ENCODE measurements at places on chromosomes 12 and 14. TPM values are rescaled to one million over a fixed set of nuclear protein-coding genes. Genes with fewer than 3 reads are reported as not detected.

Gene AGAP2
- polyA plus RNA-seq: 1.5 TPM

Gene KRT74
- not detected for polyA plus RNA-seq

Gene CLEC4E
- polyA plus RNA-seq: not detected

Gene HOXC12
- polyA plus RNA-seq: not detected

Gene AP1G2
- polyA plus RNA-seq: 162 TPM

Gene PPP1R36
- polyA plus RNA-seq: 0.25 TPM

Gene TSPAN8
- not detected for polyA plus RNA-seq

Gene PALS1
- 6.7 TPM for polyA plus RNA-seq

GRCh38 chr12:50764286-50765094, 589 bp downstream of the ATF1 start:
- DNase-seq: peak; percentile 83

DNA sequence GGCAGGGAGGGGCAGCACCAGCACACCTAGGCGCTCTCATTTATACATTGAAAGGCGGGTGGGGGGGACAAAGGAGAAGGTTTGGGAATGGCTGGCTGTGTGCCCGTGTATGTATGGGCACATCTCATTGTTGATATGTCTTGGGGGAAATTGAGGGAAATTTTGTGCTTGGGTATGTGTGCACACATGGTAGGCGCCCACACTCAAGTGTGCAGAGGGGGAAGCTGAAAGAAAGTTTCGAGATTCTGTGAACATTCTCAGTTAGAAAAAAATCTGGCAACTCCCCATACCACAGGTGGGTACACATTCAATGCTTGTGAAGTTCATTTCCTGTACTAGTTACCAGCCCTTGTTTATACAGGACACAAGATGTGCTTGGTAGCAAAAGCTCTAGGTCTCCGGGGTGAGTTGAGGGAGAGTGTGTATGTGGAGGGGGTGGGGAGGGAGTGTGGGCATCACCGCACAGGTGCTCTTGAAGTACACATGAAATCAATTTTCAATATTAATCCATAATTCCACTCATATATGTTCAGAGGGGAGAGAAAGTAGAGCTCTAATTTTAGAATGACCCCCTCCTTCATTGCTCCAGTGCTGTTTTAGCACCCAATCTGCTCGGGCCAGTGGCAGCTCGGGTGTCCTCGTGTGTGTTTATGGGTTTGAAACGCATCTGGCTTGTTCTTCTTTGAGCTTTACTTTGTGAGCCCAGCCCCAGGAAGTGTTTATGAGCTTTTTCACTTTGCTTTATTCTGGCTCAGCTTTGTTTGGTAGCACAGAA, 286.0 kb downstream of the ZFP36L1 start:
- DNase-seq: no peak

DNA sequence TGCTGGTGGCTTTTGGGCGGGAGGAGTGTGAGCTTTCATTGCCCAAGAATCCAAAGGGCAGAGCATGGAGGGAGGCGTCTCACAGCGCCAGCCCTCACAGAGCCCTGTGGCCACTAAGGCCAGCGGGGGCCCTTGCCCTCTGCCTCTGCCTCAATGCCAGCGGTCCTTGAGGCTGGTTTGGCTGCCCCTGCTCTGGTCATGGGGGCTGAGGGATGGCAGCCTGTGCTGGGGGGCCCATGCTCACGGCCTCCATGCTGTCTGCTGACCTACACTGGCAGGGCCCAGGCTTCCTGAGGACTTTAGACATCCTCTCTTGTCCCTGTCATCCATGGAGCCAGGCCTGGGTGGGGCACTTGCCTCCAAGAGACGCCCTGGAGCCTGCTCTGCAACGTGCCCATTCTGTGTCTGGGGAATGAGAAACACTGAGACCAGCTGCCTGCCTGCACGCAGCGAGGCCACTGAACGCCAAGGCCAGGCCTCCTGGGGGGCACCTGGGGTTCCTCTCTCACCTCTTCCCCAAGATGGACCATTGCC, 143.4 kb downstream of the KIF26A start:
- DNase-seq: no peak

GRCh38 chr14:39369029-39369428, 63.2 kb downstream of the FBXO33 start:
- DNase-seq: no peak

DNA sequence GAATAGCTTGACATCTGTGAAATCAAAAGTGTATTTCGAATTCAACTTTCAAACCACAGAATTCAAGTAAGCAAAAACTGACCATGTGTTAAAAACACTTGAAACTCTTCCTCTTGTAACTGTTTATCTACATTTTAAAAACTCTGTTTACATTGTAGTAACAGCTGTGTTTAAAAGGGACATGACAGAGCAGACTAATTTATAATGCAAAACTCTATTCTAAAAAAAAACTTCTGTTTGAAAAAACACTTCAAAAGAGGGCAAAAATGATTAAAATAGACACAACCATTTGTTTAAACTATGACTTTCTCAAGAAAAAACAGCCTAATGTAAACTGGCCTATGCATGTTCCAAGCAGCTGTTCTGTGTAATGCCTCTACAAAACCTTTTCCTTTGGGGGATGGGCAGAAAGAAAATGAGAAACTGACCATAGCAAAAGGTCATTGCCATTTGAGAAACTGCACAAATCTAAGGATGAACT, 149.1 kb upstream of the HMGA2 start:
- DNase-seq: no peak

DNA sequence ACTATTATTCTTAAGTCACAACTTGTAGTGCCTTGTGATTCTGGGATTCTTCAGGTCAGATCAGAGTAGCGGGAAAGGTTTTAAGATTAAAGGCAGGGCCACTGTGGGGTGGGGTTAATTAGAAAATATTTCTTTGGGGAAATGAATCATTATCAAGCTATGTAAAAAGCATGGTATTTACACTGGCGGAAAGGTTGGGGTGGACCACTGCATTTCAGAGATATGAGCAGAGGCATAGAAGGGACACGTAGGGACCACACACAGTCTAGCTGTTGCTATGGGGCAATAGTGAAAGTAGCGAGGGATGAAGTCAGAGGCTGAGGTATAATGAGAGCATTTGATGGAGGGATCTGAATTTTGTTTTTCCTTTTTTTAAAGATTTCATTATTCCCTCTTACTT, 31.7 kb upstream of the KCNH3 start:
- no peak for DNase-seq

GRCh38 chr14:37598747-37599506, 3.5 kb downstream of the TTC6 start:
- no peak for DNase-seq

DNA sequence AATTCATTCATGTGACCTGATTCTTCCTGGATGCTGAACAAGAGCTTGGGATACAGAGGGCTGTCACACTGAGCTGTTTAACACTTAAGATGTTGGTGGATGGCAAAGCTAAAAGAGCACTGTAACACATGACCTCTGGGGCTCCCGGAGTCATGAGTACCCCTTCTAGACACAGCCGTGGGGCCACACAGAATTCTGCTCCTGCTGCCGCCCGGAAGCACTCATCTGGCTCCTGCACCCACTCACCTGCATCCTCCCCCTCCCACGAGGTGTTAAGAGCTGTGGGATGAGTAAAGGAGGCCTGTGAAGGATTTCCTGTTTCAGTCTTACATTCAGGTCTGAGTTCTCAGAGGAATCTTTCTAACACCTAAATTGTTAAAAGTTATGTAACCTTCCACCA, 78.0 kb upstream of the SSTR1 start:
- DNase-seq: no peak

DNA sequence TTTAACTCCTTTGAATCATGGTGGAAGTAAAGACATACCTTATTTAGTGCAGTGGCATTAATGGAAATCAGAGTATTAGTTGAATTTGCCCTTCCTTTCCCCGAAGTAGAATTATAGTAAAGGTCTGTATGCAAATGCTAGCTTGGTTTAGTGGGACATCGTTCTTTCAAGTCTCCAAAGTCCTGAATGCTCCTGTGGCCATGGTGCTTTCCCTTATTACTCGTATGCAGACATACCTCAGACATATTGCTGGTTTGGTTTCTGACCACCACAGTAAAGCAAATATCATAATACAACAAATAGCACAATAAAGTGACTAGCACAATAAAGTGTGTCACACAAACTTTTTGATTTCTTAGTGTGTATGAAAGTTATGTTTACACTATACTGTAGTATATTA, 52.3 kb downstream of the MNAT1 start:
- no peak for DNase-seq

GRCh38 chr12:52947738-52948423, 1.0 kb upstream of the KRT18 start:
- DNase-seq: peak; percentile 52

DNA sequence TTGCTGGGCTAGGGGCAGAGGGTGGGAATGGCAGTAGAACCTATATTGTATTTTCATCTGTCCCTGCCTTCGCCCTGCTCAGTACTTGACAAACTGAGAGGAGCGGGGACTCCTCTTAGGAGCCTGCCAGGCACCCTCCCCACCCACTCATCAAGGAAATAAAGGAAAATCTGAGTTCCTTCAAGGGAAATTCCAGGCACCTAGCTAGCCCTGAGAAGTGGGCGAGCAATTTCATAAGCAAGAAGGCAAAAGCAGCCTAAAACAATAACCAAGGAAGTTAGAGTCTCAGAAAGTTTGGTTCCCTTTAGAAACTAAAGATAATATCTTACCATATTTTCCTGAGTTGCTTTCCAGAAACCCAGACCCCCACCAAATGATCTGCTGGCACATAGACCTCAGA, 10.6 kb upstream of the PLEKHD1 start:
- DNase-seq: no peak

DNA sequence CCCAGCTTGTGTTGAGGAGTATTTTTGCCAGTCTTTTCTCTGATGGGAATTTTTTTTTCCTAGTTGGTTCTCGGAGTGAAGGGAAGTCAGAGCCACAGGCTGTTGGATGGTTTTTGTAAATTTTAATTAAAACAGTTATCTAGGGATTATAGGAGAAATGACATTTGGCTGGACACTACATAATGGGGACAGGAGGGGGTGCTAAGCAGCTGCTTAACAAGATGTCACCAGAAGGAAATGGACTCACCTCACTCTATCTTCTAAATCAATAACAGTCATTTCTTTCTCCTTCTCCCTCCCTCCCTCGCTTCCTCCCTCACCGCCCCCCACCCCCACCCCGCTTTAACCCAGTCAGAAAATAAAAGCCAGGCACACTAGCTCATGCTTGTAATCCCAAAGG, 93.4 kb upstream of the TMEM233 start:
- DNase-seq: no peak

GRCh38 chr12:100799770-100800169, 5.2 kb downstream of the ANO4 start:
- DNase-seq: no peak

DNA sequence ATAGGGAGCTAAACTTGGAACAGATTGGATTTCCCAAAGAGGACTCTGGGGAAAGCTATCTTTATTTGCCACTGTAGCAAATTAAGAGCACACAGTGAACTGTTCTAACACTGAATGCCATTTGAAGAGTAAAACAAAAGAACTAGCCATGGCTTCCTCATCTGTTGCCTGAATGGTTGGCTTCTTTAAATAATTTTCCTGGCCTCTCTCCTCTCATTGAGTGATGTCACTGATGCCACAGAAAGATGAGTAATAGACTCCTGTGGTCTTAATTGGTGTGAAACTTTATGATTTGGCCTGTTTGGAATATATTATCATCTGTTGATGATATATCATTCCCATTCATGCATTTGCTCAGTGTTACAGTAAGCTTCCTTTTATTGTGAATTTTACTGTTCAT, 42.5 kb downstream of the WDR20 start:
- DNase-seq: no peak

GRCh38 chr12:26121323-26122060, 3.3 kb downstream of the BHLHE41 start:
- no peak for DNase-seq

GRCh38 chr14:104436741-104437701, 142.5 kb upstream of the C14orf180 start:
- no peak for DNase-seq

DNA sequence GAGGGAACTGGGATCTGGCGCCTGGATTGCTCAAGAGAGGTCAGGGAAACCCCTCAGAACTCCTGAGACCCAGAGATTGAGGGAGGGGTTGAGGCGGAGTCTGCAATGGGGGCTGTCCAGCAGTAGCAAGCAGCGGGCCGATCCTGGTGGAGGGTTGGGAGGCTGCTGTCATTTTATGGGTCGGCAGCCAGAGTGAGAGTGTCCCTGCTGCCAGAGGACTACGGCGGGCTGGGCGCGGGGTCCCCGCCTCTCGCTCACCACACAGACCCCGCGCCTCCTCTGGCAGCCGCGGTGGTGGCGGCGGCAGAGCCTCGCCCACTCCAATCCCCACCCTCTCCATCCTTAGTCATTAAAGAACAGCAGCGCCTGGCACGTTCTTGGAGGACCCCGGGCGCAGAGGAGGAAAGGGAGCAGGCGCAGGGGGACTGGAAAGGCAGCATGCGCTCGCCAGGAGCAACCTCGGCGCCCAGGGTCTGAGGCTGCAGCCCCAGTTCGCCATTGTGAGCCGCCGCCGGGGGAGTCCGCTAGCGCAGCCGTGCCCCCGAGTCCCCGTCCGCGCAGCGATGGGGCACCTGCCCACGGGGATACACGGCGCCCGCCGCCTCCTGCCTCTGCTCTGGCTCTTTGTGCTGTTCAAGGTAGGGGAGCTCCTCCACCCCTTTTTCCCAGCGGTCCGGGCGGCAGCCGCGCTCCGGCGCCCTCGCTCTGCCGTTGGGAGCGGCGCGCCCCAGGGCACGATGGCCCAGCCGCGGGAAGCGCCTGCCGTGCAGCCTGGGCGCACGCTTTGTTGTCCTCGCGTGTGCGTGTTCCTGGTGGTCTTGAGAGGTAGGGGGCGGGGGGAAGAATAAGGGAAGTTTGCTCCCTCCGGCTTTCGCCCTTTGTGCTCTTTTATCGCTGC, at the start of gene PTPRO:
Gene PTPRO (plus strand): TSS at position 345 of the 898 bp plus-strand sequence.
- peak; percentile 77 for DNase-seq

DNA sequence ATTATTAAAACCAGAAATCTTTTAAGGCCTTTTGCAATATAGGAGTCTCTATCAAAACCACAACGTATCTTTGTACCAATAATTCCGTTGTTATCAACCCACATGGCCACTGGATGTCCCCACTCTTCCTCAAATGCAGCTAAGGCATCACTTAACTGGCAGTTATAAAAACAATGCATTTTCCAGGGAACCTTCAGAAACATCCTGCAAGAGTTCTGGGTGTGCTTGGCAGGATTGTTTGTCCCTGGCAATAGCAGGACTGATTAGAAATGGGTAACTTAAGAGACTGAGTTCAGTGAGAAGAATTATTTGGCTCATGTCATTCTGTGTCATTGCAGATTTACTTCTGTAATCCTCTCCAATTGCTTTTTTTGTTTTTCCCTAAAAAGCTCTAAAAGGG, 112.0 kb downstream of the SLC15A5 start:
- peak; percentile 5 for DNase-seq

GRCh38 chr12:121523741-121524140, 57.1 kb downstream of the KDM2B start:
- DNase-seq: no peak

DNA sequence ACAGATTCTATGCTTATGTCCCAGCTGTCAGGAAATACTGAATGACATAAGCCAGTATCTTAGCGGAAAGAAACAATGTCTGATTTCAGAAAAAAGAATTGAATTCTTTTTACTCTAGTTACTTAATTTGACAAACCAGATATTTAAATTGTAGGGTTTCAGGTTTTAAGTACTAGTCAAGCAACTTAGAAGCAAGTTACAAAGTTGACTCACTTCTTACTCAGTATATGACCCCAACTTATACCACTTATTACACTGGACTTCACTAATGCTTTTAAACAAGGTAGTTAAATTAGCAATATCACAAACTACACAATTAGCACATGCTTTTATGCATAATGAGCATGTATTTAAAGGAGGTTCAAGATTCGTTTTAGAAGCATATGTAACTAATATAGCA, 7.1 kb downstream of the GMFB start:
- no peak for DNase-seq

All from H1 (cell line).